ENCODE measurements at places on chromosomes 2 and 18. TPM values are rescaled to one million over a fixed set of nuclear protein-coding genes. Genes with fewer than 3 reads are reported as not detected.

- DNase-seq = no peak
- no peaks in the 10 kb centered on the region for H3K27me3 ChIP-seq
- H3K4me3 ChIP-seq = no peak overlapping the region
- peaks cover 21% of the 10 kb centered on the region for H3K36me3 ChIP-seq
- H3K27ac ChIP-seq = no peak overlapping the region
Observed at GRCh38 chr2:159475793-159476192, 140.6 kb downstream of the BAZ2B start.

GORASP2 gene
- 82.2 TPM for total RNA-seq

DNA sequence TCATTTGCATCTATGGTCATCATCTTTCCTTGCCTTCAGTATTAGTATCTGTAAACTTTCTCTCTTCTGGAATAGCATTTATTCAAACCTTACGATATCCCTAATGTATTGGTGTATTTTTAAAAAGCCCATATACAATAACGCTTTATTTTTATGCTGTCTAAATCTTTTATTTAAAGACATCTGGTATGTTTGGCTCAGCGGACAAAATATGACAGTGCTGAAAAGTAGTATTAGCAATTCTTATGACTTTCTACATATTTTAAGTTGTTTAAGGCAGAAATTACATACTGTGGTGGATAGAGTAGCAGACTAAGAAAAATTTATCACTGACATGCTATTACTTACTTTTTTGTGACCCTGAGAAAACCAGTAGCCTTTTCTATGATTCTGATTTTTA is 41.8 kb upstream of the SLC4A10 start:
- H3K4me3 ChIP-seq = no peak overlapping the region
- H3K27ac ChIP-seq = no peak overlapping the region
- DNase-seq = no peak

- H3K27ac ChIP-seq = no peak overlapping the region
- no peak overlapping the region for H3K4me3 ChIP-seq
- no peaks in the 10 kb centered on the region for H3K27me3 ChIP-seq
- H3K4me1 ChIP-seq = no peaks in the 10 kb centered on the region
- no peaks in the 10 kb centered on the region for H3K36me3 ChIP-seq
- no peak for DNase-seq
Observed at GRCh38 chr2:180753809-180754761, 226.3 kb upstream of the UBE2E3 start.

DNA sequence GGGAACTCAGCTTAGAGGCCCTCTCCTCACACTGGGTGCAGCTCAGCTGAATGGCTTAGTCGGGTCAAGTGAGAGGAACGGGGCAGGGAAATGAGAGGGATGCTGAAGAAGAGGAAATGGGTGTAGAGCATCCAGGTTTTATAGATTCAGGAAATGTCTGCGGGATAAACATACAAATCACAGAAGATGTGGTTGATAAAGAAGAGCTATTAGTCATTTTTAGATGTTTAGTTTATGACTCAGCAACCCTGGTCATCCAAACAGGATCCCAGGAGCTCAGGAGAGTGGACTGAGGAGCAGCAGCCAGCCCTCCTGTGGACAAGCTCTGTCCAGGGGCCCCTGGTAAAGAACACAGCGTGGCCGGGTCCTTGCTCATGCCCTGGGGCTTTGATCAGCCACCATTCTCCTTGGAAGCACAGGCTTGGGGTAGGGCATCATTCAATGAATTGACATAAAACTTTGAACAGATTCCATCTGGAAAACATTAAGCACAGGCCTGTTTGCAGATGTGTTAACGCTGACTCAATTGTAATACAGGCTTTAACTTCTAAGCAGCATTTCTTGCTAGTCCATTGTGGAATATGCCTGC is 83.0 kb downstream of the NPAS2 start:
- H3K4me1 ChIP-seq = peaks cover 10% of the 10 kb centered on the region
- no peak overlapping the region for H3K27ac ChIP-seq

GRCh38 chr2:46167924-46168323 is 129.3 kb upstream of the EPAS1 start:
- H3K27me3 ChIP-seq = no peaks in the 10 kb centered on the region
- no peaks in the 10 kb centered on the region for H3K36me3 ChIP-seq
- DNase-seq = no peak
- no peaks in the 10 kb centered on the region for H3K4me1 ChIP-seq
- H3K27ac ChIP-seq = no peak overlapping the region

- no peak overlapping the region for H3K4me3 ChIP-seq
- no peak overlapping the region for H3K27ac ChIP-seq
- H3K4me1 ChIP-seq = no peaks in the 10 kb centered on the region
Observed at GRCh38 chr2:150413366-150413765, 74.1 kb downstream of the RND3 start.

DOK1 gene
- total RNA-seq = 17.3 TPM

GRCh38 chr2:190407662-190408537 is at the start of gene MFSD6:
Gene MFSD6, plus strand, starts transcription at chr2:190408355. Its CDS starts 27,675 bp downstream, at chr2:190436030.
- H3K4me1 ChIP-seq = peaks cover 6% of the 10 kb centered on the region
- H3K27me3 ChIP-seq = no peaks in the 10 kb centered on the region
- H3K36me3 ChIP-seq = no peaks in the 10 kb centered on the region
- H3K4me3 ChIP-seq = peak within 1 kb of the TSS; percentile 87
- DNase-seq = peak; percentile 64

- no peaks in the 10 kb centered on the region for H3K27me3 ChIP-seq
- no peak for DNase-seq
- H3K4me1 ChIP-seq = no peaks in the 10 kb centered on the region
- no peak overlapping the region for H3K27ac ChIP-seq
Observed at GRCh38 chr2:7432436-7432835, 515.2 kb downstream of the RNF144A start.

- H3K36me3 ChIP-seq = no peaks in the 10 kb centered on the region
- no peak overlapping the region for H3K27ac ChIP-seq
- no peaks in the 10 kb centered on the region for H3K4me1 ChIP-seq
- no peak overlapping the region for H3K4me3 ChIP-seq
- no peaks in the 10 kb centered on the region for H3K27me3 ChIP-seq
Observed at GRCh38 chr2:122261911-122262310, 506.5 kb downstream of the TSN start.

- no peaks in the 10 kb centered on the region for H3K27me3 ChIP-seq
- H3K36me3 ChIP-seq = no peaks in the 10 kb centered on the region
- no peak for DNase-seq
- H3K27ac ChIP-seq = no peak overlapping the region
Observed at GRCh38 chr2:119821266-119821665, 61.5 kb downstream of the PTPN4 start.

- DNase-seq = peak; percentile 10
- no peaks in the 10 kb centered on the region for H3K27me3 ChIP-seq
- H3K36me3 ChIP-seq = no peaks in the 10 kb centered on the region
- peak overlapping the region; percentile 59 for H3K27ac ChIP-seq
- H3K4me1 ChIP-seq = peaks cover 6% of the 10 kb centered on the region
Observed at GRCh38 chr2:44267796-44268648, 7.3 kb upstream of the SLC3A1 start.

LIPG gene
- 2.3 TPM for total RNA-seq

FBXO36 gene
- total RNA-seq = 5.2 TPM

- no peaks in the 10 kb centered on the region for H3K36me3 ChIP-seq
- no peaks in the 10 kb centered on the region for H3K27me3 ChIP-seq
- H3K27ac ChIP-seq = no peak overlapping the region
- H3K4me3 ChIP-seq = no peak overlapping the region
- no peaks in the 10 kb centered on the region for H3K4me1 ChIP-seq
- DNase-seq = no peak
Observed at GRCh38 chr2:240735476-240735875, 43.8 kb downstream of the AQP12A start.

DNA sequence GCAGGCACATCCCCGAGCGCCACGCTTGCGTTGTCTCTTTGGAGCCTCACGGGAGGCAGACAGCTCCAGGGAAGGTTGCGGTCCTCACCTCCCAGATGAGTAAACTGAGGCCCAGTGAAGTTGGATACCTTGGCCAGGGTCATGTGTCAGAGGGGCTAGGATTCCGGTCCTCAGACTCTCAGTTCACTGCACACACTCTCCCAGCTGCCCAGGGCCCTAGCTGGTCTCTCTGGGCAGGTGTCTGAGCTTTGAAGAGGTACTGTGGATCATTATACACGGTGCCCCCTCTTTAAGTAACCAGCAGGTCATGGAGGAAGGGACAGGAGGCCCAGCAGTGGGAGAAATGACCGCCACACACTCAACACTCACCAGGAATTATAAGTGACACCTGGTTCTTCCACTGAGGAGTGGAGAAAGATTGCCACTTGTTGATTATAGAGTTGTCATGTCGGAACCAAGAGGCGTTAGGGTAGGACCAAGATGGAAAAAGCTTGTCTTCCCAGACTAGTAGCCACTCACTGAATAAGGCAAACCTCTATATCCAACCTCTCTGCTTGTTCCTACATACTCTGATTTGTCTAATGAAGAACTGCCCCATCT is 588 bp downstream of the TMEM214 start:
- peaks cover 10% of the 10 kb centered on the region for H3K4me1 ChIP-seq
- peaks cover 36% of the 10 kb centered on the region for H3K36me3 ChIP-seq
- no peak for DNase-seq
- peak overlapping the region; percentile 54 for H3K4me3 ChIP-seq
- H3K27me3 ChIP-seq = no peaks in the 10 kb centered on the region
- H3K27ac ChIP-seq = peak overlapping the region; percentile 87

GRCh38 chr18:6414723-6415417 is at the start of gene L3MBTL4:
Gene L3MBTL4, minus strand, starts transcription at chr18:6414911. Its CDS starts 103,286 bp downstream, at chr18:6311625.
- H3K4me3 ChIP-seq = peak within 1 kb of the TSS; percentile 53
- H3K27me3 ChIP-seq = no peaks in the 10 kb centered on the region
- DNase-seq = peak; percentile 62
- H3K4me1 ChIP-seq = peaks cover 4% of the 10 kb centered on the region

DNA sequence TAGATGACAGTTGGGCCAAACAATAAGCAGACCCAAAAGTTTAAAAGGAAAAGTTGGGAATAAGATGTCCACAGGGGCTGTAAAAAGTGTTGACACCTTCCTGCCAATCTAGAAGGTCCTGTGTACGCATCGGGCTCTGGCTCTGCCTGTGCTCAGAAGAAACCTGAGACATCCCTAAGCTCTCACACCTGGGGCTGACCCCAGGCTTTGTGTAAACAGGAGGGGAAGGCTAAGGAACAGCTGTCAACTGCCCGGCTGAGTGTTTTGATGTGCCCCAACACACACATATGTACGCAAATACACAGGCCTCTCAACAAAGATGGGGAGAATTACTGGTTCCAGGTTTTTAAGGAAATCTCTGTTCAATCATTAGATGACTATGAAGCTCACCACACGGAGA is 59.5 kb downstream of the TMEM131 start:
- H3K27me3 ChIP-seq = no peaks in the 10 kb centered on the region
- H3K4me3 ChIP-seq = no peak overlapping the region

CYP26B1 gene
- 7.8 TPM for total RNA-seq

OBSL1 gene
- 213 TPM for total RNA-seq

GRCh38 chr2:143697744-143698143 is 568.5 kb downstream of the ARHGAP15 start:
- H3K4me3 ChIP-seq = no peak overlapping the region
- H3K27me3 ChIP-seq = no peaks in the 10 kb centered on the region

DNA sequence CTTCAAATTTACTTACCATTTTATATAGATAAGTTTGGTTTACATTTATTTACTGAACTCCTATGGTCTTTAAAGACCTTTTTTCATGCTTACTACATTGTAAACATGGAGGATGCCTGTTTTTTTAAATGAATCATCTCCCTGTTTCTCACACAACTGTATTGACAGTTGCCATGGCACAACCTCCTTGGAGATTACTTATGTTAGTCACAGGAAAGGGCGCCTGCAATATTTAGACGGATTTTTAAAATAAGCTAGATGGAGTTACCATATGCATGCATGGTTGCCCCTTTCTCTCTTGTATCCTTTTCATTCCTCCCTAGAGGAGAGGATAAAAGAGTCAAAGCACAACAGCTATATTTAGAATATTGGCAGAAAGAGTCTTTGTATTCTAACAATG is 34.8 kb upstream of the CCDC102B start:
- no peaks in the 10 kb centered on the region for H3K4me1 ChIP-seq
- no peaks in the 10 kb centered on the region for H3K27me3 ChIP-seq
- no peak for DNase-seq
- no peaks in the 10 kb centered on the region for H3K36me3 ChIP-seq

TMEFF2 gene
- total RNA-seq = 1.8 TPM

CKAP2L gene
- total RNA-seq = 0.55 TPM

DNA sequence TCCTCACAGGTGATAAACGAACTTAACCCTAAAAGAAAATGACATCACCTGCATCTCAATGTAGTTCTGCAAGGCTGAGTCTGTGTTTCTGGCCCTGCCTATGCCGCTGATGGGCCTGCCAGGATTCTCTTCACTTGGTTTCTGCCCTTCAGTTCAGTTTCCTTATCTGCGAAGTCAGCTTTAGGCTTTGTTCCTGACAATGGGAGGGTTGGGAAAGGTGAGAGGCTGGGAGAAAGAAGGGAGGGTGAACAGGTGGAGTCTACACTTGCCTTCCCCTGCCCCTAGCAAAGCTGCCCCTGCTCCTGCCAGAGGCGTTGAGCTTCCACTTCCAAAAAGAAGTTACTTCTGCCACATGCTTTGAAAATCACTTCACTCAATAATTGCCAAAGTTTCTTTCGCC is 124.0 kb upstream of the APCDD1 start:
- no peak overlapping the region for H3K4me3 ChIP-seq
- H3K27me3 ChIP-seq = no peaks in the 10 kb centered on the region
- DNase-seq = no peak
- no peak overlapping the region for H3K27ac ChIP-seq

- no peaks in the 10 kb centered on the region for H3K4me1 ChIP-seq
- no peak overlapping the region for H3K27ac ChIP-seq
- no peaks in the 10 kb centered on the region for H3K27me3 ChIP-seq
- H3K4me3 ChIP-seq = no peak overlapping the region
- DNase-seq = no peak
Observed at GRCh38 chr2:211477537-211478275, 921.3 kb downstream of the CPS1 start.

GRCh38 chr2:149743842-149744448 is 156.4 kb upstream of the MMADHC start:
- H3K27ac ChIP-seq = no peak overlapping the region
- H3K27me3 ChIP-seq = no peaks in the 10 kb centered on the region
- no peak for DNase-seq
- peaks cover 14% of the 10 kb centered on the region for H3K4me1 ChIP-seq
- H3K4me3 ChIP-seq = no peak overlapping the region

IL37 gene
- not detected for total RNA-seq

DNA sequence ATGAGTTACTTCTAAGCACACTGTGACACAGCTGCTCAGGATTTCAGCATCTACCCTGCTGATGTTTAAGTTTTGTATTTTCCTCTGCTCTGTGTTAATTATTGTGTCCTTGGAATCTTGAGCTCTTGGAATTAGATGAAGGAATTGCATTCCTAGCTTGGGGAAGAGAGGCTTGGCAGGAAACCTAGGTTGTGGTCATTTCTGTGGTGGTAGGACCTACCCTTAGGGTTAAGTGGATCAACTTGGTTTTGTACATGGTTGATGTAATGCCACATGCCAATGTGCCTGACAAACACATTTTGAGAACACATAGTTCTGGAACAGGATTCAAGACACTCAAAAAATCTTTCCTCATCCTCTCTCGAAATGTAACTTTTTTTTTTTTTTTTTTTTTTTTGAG is 264.5 kb upstream of the MEX3C start:
- no peak overlapping the region for H3K27ac ChIP-seq
- no peak for DNase-seq
- no peaks in the 10 kb centered on the region for H3K27me3 ChIP-seq
- no peak overlapping the region for H3K4me3 ChIP-seq

GRCh38 chr2:48433682-48434081 is 96.3 kb upstream of the STON1 start:
- H3K27ac ChIP-seq = peak overlapping the region; percentile 38
- H3K36me3 ChIP-seq = no peaks in the 10 kb centered on the region
- H3K4me3 ChIP-seq = no peak overlapping the region
- peak; percentile 60 for DNase-seq
- H3K4me1 ChIP-seq = no peaks in the 10 kb centered on the region
- no peaks in the 10 kb centered on the region for H3K27me3 ChIP-seq

Data from adrenal gland (tissue), 19 donors.